ENCODE measurements at places on chromosomes 3 and 15.

DNA sequence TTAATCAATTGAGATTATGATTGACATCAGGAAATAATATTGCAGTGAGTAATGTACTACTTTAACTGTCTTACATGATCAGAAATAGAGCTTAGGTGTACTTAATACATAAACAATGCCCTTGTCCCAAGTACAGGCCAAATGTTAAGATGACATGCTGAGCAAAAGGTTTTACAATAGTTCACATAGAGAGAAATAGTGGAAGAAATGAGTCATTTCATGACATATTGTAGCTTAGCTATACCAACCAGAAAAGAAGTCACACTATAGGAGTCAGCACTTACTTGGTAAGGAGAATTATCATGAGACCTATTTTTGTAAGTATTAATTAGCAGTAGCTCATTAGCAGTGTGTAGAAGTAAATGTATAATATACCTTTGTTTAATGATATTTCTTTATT lies 96.4 kb upstream of the NANOGP8 start:
- no peak for DNase-seq

DNA sequence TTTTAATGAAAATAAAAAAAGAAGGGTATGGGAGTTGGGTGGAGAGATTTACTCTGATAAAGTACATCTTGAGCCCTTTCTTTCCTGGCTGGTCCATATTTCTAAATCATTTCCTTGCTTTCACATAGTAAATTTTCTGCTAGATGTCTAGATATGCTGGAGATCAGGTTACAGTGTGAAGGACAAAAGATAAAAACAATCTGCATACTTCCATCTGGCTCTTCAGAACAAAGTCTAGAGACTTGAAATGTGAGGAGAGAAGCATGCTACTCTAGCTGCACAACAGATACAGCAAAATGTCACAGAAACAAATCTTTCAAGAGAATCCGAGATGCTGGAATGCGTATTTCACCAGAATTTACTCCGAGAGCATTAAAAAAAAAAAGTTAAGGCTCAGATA lies 42.2 kb downstream of the FOXP1 start:
- no peak for DNase-seq

DNA sequence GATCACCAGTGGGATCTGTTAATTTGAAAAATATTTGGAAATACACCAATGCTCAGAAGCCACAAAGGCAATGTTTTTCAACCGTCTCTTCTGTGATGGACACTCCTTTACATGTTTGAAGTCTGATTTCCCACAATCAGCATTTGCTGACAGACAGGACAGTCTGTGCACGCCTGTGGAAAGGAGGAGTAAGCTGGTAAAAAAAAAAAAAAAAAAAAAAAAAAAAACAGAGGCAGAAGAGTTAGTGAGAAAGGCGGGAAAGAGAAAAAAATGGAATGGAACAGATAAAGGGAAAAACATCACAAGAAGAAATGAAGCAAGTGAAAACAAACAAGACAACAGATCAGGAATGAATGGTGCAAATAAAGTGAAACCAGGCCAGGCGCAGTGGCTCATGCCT lies 35.0 kb downstream of the PRTG start:
- DNase-seq: no peak

DNA sequence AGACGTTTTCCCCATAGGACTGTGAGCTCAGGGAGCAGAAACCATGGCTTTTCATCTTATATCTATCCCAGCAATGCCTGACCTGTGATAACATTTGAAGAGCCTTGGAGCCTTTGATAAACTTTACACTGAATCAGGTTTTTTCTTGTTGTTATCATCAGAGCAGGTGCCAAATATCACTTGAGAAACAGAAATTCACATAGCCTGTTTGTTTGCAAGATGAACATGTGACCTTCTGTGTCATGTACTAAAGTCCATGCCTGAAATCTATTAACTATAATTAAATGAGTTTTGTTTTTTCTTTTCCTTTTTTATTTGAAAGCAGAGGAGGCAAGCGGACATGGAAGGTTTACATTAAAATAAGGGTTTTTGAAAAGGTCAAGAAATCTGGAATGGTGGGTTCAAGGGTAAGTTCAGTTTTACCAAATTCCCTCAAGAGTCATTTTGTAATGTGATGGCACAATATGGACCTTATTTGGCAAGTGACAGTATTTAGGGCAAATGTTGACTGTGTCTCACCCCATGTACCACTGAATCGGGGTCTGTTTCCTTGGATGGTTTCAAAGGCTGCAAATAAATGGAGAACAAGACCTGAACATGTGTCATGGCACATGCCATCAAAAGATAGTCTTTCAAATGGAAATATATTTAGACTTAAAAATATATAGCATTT lies 90.7 kb downstream of the NEK10 start:
- DNase-seq: no peak

DNA sequence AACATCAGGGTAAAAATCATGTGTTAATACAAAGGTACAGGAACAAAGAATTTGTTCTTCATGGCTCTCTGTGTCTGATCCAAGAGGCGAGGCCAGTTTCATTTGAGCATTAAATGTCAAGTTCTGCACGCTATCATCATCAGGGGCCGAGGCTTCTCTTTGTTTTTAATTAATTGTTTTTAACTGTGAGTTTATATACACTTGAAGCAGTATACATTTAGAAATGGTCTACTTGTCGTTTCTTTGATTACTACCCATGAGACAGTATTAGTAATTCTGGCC lies 21.2 kb upstream of the OCA2 start:
- no peak for DNase-seq

GRCh38 chr15:67118808-67119207 lies 53.4 kb downstream of the SMAD3 start:
- DNase-seq: no peak

- no peak for DNase-seq
Measured at GRCh38 chr3:171402281-171402680, 57.9 kb downstream of the TNIK start.

GRCh38 chr15:79853492-79854328 lies 43.1 kb downstream of the MTHFS start:
- DNase-seq: peak; percentile 39

DNA sequence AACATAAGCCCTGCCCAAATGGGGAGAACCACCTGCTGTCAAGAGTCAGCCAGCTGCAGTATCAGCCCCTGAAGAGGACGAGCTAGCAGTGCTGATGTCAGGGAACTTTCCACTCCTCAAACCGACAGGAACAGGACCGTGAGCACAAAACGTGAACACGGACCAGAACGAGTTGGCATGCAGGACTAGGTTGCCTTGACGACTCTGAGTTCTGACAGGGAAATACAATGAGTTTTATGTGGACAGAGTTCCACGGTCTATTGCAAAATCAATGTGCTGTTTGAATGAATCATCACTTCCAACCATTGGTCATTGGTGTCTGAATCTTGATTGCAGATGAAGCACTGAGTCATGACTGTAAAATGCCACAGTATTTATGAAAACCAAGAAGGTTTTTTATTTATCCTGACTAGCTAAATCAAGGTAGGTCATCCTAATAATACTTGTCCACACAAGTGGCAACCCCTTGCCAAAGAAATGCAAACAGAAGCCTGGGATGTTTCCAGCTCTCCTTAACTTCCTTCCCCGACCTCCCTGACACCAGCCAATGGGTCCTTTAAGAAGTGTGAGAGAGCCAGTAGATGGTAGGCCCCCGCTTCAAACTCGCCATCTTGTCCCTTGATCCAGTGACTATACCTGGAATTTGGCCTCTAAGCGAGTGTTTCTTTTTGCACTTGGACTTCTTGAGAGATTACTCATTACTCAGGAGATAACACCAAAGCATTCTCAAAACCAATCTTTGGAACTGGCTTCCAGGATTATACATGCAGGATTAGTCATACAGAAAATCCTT lies 119.6 kb downstream of the ASB7 start:
- DNase-seq: no peak

DNA sequence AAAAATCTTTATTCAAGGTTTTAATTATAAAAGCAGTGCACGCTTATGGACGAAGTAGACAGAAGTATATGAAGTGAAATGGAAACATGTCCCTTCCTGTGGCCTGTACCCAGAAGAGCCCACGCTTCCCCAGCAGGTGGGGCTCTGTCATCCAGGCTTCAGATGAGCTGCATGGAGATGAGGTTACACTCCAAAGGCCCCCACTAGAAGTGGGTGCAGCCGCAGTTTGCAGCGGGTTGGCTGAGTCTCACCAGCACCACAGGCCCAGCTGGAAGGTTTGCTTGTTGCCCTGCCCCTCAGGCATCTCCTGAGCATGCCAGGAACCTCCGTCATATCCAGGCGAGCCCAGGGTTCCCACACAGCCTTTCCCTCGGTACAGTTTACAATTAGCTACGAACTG lies 33.1 kb downstream of the PRR20G start:
- no peak for DNase-seq

Measured in activated CD4-positive, CD25-positive, alpha-beta regulatory T cell (primary cell).